ENCODE measurements at places on chromosomes 2 and 18. TPM values are rescaled to one million over a fixed set of nuclear protein-coding genes. Genes with fewer than 3 reads are reported as not detected.

The CD207 gene
- not detected for total RNA-seq

GRCh38 chr18:50397023-50397422 is 22.2 kb downstream of the SKA1 start:
- no peak for DNase-seq

DNA sequence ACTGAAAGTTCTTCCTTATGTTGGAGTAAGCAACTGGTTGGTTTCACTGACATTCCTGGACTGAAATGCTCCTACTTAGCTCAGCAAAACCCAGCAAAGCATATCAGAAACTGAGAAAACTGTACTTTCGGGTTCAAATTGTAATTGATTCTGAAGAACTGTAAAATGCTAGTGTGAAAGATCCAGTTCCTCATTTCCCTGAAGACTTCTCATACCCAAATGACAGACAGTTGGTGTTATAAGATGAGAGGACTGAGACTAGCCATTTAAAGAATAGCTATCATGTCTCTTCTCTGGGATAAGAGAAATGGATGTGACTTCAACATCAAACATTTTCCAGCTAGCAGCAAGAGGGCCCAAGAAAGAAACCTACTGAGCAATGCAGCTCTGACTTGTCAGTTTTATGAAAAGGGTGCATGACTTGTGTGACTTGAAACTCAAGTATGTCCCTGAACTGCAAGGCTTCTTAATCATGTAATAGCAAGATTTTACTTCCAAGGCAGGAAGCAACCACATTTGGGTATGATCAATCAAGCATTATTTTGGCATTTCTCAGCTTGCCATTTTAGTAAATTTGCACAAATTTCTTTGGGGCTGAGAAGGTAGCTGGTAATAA is 420.3 kb upstream of the MMADHC start:
- no peak for DNase-seq

- DNase-seq = no peak
These were observed 43.8 kb downstream of the SLC40A1 start for GRCh38 chr2:189536830-189537229.

- no peak for DNase-seq
These were observed 339.6 kb downstream of the TRIB2 start for GRCh38 chr2:13056259-13056843.

- DNase-seq = no peak
These were observed 75.7 kb upstream of the RAB6C start for GRCh38 chr2:129903586-129904425.

DNA sequence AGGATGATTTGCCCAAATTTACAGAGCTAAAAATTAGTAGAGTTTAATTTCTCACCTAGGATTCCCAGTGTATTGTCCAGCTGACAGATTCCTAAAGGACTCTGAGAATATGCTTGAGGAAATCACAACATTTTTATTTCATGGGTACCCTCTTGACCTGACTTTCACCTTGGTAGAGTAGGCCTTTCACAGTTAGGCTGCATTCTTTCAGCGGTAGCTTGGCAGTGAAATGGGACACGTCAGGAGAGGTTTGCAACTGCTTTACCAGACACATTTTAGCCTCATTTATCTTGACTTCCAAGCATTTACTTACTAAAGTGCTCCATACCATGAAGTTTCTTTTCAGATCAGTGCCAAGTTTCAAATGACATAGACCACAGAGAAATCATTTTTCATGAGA is 937.9 kb upstream of the LRRTM1 start:
- no peak for DNase-seq

GRCh38 chr2:53672881-53673522 is 94.6 kb upstream of the CHAC2 start:
- no peak for DNase-seq

The DSC3 gene
- 0.04 TPM for total RNA-seq

The SCRN3 gene
- total RNA-seq = 30.6 TPM

- no peak for DNase-seq
These were observed 68.6 kb downstream of the APLF start for GRCh38 chr2:68536000-68536399.

The ABCG5 gene
- not detected for total RNA-seq

The RBFA gene
- 48.2 TPM for total RNA-seq

DNA sequence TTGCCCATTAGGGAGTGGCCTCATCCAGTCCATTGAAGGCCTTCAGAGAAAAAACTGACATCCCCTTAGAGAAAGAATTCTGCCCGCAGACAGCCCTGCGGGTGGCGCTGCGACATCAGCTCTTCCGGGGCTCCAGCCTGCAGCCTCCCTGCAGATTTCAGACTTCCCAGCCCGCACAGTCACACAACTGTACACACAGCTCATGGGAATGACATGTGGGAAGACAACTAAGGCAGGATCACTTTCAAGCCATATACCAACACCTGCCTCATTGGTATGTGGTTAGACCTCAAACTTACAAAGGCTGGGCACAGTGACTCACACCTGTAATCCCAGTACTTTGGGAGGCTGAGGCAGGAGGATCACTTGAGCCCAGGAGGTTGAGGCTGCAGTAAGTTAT is 24.8 kb upstream of the TUBB6 start:
- DNase-seq = no peak

- no peak for DNase-seq
These were observed 4.7 kb upstream of the TGFA start for GRCh38 chr2:70558195-70558808.

DNA sequence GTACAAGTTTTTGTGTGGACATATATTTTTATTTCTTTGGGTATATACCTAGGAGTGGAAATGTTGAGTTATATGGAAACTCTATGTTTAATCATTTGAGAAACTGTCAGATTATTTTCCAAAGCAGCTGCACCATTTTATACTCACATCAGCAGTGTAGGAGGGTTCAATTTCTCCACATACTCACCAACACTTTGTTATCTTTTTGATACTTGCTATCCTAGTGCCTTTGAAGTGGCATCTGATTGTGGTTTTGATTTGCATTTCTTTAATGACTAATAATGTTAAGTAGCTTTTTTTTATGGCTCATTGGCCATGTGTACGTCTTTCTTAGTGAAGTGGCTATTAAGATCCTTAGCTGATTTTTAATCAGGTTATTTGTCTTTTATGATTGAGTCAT is 64.7 kb upstream of the SLC8A1 start:
- DNase-seq = no peak

DNA sequence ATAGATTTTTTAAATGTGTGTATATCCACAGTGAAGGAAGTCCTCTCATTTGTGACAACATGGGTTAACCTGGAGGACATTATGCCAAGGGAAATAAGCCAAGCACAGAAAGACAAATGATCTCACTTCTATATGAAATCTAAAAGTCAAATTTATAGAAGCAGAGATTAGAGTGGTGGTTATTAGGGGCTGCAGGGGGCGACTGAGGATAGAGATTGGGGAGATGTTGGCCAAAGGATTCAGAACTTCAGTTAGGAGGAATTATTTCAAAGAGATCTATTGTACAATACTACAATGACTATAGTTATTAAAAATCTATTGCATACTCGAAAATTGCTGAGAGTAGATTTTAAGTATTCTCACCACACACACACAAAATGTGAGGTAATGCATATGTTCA is 252.4 kb upstream of the SLC39A10 start:
- DNase-seq = no peak

The NYAP2 gene
- total RNA-seq = not detected

DNA sequence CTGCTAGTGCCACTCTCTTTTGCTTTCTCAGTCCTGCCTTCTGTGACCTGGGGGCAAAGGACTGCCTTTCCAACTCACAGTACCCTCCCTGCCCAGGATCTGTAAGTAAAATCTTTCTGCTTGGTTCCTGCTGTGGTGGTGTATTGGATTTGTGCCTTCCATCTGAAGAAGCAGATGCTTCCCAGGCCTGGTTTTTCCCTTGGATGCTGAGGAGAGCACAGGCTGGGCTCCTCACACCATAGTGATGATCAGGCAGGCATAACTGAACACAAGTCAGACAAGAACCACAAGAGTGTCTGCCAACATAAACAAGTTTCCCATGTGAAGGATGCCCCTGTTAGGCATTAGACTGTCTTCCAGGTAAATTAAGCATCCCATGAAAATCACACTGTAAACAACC is 121.3 kb upstream of the NRXN1 start:
- DNase-seq = no peak

The UGT1A6 gene
- not detected for total RNA-seq

DNA sequence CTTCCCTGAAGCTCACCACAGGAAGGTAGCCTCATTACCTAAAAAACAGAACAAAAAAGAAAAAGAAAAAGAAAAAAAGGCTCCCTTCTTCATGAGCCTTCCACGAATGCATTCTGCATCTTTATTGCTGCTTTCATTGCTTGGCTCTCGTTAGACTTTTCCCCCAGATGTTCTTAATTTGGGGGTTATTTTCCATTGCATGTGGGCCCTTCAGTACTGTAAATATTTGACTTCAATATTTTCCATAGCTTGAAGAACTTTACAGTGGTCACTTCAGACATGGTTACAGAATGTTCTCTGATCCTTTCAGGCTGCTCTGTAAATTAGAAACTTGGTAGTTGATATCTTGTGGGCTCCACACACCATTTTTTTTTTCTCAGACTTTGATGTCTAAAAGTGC is 65.6 kb upstream of the COPS8 start:
- DNase-seq = no peak

The NBAS gene
- total RNA-seq = 75.8 TPM

GRCh38 chr2:175687465-175687864 is 314.6 kb downstream of the LNPK start:
- no peak for DNase-seq

DNA sequence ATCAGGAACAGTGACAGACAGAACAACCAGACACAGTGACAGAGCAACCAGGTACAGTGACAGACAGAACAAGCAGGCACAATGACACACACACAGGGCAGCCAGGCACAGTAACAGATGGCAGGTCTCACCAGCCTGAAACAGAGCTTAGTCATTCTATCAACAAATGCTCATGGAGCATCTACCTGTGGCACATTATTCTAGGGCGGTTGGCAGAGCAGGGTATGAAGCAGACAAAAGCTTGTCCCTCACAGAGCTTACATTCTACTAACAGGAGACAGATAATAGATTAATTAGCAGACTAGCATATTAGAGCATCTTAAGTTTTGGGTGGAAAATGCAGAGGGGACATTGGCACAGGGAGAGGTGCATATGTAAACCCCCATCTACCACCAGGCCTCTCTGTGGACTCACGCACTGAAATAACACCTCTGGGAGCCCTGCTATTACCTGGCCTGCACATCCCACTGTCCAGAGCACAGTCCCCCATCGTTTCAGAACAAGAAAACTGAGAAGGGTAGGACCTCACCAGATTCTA is 64.1 kb upstream of the RAB6C start:
- no peak for DNase-seq

DNA sequence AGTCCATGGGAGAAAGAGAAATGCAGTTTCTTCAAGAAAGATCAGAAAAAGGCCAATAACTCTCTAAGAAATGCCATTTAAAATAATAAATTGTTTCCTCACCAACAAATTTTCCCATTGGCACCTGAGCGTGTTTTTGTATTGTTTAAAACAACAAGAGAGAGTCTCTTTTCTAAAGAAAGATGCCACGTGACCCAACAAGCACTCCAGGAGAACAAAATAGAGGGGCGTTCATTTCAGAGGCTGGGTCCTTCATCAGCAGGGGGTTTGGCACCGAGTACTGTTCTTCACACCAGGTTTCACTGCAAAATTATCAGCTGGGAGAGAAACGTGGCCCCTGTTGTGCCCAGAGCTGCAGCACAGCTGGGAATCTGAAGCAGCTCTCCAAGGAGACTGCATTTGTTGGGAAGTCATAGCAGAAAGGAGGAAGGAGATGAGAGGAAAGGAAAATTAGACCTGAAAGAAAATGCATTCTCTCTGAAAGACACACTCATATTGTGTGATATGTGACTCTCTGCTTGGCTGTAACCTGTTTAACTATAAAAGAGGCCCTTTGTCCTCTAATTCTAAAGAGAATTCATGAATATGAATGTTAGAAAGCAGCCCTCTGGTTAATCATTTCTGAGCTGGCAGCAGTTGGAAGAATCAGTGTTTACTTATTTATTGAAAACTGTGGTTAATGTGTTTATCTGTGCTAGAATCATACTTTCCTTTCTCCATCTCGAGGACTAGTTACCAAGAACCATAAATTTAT is 205.3 kb upstream of the CDH20 start:
- no peak for DNase-seq

- DNase-seq = no peak
These were observed 242.7 kb downstream of the TGIF1 start for GRCh38 chr18:3692691-3693090.

GRCh38 chr2:43203373-43203772 is 23.0 kb downstream of the ZFP36L2 start:
- DNase-seq = no peak

GRCh38 chr2:144430722-144431391 is 89.1 kb downstream of the ZEB2 start:
- no peak for DNase-seq

DNA sequence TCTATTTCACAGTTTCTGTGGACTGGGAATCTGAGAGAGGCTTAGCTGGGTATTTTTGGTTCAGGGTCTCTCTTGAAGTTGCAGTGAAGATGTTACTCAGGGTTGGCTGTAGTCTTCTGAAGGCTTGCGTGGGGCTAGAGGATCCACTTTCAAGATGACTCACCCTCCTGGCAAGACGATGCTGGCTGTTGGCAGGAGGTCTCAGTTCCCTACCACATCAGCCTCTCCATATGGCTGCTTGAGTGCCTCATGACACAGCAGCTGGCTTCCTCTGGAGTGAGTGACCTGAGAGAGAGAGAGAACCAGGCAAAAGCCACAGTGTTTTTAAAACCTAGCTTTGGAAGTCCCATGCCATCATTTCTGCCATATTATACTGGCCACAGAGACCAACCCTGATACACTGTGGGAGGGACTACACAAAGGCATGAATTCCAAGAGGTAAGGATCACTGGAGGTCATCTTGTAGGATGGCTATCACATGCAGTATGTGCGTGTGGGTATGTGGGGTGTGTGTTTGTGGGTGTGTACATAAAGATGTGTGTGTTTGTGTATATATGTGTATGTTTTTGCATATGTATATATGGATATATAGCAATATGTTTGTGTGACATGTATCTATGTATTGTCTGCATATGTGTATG is 25.1 kb downstream of the DNPEP start:
- no peak for DNase-seq

DNA sequence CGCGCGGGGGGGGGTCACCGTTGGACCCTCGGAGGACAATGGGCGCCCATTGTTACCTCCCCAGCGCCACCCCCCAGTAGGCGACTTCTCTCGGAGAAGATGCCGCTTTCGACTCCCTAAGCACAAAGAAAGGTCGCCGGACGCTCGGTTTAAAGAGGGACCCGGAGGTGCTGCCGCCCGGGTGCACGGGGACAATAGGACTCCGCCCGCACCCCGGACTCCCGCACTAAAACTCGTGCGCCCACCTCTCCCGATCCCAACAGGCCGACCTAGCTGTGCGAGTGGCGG is 318 bp upstream of the CDC42EP3 start:
- DNase-seq = no peak

The ANKRD23 gene
- 0.46 TPM for total RNA-seq

DNA sequence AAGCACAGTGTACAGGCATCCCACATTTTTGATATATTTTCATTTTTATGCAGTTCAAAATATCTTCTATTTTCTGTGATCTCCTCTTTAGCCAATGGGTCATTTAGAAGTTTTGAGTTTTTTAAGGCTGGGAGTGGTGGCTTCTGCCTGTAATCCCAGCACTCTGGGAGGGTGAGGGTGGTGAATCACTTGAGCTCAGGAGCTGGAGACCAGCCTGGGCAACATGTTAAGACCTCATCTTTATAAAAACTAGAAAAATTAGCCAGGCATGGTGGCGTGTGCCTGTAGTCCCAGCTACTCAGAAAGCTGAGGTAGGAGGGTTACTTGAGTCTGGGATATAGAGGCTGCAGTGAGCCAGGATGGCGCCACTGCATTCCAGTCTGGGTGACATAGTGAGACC is 17.8 kb downstream of the UBR3 start:
- no peak for DNase-seq

GRCh38 chr2:74033375-74033774 is 48.7 kb downstream of the TET3 start:
- DNase-seq = no peak

The MGAT4A gene
- total RNA-seq = 65.4 TPM
